ENCODE measurements at places on chromosomes 3 and 15.

GRCh38 chr15:80854104-80854503 lies 74.9 kb downstream of the CEMIP start:
- no peak for DNase-seq

DNA sequence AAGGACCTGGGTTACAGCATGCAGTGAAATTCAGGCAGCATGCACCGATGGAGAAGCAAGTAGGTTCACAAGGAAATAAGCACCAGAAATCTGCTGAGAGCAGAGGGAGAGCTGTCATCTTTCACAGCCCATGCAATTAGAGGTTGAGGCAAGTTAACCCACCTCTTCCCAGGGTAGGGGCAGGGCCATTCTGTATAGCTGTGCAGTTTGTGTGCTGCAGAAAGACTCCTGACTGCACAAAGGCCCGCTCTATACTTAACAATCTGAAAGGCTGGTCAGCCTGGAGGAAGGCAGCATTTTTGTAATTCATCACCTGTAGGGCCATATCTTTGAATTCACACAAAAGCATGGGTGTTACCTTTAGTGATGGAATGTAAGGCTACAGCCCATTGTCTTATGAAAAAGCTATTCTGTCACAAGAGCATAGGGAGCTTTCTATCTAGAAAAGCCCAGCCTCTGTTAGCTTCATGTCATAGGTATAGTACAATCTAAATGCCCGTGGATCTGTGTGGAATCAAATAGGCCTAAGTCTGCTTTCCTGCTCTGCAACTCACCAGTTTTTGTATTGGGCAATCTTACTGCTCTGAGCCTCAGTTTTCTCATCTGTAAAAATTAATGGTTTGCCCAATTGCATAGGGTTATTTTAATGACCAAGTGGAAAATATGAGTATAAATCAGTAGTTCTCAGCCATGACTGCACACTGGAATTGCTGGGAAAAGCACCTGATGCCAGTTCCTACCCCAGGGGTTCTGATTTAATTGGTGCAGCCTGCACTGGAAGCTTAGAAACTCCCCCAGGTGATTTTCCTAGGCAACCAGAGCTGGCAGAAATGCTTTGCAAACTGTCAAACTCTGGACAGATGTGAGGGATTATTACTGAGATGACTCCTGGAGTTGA lies 65.2 kb downstream of the ATP13A5 start:
- DNase-seq: no peak

DNA sequence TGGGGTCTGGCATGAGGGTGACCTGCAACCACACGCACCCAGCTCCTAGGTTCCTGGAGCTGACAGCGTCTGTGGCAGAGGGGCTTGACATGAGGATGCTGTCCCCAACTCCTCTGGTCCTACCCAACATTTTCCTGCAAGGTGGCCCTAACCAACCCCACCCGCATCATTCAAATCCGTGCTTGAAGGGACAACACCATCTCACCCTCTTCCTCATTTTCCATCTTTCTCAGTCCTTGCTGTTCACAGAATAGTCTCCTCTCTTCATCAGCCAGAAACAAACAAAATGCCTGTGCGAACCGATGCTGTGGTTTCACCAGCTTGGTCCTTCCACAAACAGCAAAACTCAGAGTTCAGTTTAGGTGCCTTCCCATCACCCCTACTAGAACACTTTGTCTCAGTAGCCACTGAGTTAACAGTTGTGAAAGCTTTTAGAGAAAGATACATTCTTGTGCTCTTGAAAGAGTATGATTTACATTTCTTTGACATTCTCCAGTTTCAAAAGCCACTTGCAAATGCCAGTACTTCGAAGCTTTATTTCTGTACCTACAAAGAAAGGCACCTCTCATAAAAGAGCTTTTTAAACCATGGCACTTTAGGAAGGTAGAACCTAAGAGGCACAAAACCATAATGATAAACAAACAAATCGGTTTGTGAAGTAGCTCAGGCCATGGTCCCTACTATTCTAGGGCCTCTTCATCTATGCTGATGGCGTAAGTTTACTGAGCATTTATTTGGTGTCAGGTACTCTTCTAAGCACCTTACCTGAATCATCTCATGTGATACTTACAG lies 360.1 kb downstream of the SHQ1 start:
- DNase-seq: no peak

GRCh38 chr15:60593170-60593478 lies 114.2 kb upstream of the ICE2 start:
- DNase-seq: no peak

DNA sequence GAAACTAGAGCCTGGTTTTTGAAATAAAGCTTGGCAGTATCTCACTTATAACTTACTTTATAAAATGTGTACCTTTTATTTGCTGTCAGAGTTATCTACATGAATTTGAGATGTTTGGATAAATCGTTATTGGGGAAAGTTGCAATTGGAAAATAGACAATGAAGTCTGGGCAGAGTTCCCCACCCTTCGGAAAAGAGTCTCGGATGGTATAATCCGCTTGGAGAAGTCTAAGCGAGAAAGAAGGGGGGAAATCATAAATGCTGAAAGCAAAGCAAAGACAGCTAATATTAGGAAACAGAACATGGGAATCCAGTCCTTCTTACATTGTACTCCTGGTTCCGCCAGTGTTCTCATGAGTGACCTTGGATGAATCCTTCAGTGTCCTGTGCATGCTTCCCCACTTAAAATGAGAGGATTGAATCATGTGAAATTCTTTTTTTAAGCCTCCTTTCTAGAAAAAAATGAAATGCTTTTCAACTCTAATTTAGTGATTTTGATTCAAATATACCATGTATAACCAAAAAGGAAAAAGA lies 162.4 kb downstream of the ATG7 start:
- no peak for DNase-seq

- no peak for DNase-seq
Observed at GRCh38 chr3:132749786-132750185, 27.6 kb upstream of the NPHP3 start.

DNA sequence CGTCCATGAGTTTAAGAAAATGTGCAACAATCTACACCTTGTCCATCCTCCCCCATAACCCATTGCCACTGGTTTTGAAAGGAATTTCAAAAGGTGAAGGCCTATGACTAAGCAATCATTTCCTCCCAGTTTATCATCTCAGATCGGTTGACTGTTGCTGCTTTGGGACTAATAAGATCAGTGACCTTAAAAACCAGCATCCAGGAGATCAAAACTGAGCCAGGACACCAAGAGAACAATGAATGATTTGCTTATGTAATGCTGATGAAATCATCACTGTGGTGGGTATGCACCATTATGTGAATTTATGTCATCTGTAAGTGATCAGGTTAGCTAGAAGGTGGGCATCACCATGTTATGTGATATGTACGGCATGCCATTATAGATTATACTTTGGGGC lies 195.5 kb downstream of the SSR3 start:
- DNase-seq: no peak

DNA sequence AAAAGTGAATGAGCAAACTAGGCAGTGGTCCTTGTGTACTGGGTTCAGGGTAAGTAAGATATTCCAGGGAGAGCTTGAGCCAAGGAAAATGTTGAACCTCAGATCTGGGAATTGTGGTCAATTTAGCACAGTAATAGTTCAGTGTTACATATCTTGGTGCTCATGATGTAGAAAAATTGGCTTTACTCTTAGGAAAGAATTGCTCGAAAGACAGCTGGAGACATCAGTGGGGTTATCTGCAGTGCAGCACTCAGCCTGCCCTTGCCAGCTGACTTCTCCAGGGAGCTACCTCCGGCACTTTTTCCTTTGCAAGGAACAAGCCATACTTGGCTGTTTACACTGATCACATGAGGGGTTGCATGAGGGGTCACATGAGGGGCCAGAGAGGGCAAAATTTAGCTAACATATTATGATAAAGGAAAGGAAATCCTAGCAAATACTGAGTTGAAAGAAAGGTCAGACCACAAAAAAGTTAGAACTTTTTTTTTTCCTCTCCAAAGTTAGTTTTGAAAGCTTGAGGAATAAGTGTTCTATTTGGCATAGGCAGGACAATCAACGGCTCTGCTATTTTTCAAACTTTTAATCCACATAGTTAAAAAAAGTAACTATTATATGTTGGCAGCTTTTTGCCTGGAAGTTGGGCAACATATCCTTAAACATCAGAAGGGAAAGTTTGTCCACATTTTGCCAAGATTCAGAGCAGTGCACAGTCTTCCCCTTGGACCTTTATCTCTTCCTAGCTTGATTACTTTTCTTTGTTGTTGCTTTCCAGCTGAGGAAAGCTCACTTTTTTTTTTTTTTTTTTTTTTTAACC lies 92.4 kb downstream of the COL6A6 start:
- DNase-seq: no peak

- DNase-seq: no peak
Observed at GRCh38 chr3:8757551-8758518, 11.6 kb downstream of the OXTR start.

DNA sequence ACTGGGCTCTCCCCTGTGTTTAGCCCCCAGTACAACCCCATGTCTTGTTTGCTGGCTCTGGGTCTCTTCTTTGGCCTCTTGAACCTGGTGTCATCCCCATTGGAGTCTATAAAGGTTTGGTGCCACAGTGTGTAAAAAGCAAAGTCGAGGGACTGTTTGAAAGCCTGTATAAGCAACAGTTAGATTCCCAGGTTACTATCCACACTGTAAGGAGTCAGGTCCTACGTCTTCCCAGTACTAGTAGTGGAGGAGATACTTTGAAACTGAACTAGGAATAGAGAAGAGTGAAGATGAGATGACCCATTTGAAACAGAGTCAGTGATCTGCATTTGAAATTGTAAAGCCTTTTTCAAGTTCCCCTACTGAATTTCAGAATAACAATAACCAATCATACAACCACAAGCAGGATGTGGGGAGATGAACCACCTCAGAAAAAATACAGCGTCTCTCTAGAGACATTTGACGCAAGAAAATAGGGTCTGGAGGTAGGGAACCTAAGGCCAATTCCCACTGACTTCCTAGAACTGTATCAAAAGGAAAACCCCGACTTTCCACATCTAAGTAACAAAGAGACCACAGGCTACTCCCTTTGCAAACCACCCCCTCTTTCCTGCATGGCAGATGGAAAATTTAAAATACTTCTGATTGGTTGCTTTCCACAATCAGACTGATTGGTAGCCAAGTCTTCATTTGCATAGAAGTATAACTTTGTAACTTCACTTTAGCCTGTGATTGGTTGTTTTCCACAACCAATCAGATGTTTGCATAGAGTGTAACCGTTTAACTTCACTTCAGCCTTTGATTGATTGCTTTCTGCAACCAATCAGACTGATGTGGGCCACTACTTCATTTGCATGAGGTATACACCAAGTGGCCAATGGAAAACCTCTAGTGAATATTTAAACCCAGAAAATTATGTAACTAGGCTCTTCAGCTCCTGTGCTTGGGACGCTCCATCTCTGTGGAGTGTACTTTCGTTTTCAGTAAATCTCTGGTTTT lies 49.9 kb upstream of the NEDD4 start:
- DNase-seq: no peak

- peak; percentile 13 for DNase-seq
Observed at GRCh38 chr3:167684388-167684993, 30.7 kb upstream of the WDR49 start.

DNA sequence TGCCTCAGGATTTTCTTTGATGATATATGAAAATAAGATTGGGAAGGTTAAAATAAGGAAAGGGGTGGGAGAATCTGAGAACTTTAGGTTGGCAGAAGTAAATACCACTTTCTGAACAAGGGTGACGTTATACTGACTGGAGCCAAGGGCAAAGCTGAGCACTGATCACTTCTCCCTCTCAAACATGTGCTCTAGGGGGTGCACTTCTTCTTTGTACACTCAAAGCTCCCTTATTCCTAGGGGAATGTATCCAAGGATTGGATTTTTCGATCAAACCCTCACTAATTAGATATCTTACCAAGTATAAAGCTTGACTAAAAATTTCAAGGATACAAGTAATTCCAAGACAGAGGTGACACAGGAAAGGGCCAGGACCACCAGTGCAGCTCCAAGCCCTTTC lies 243.9 kb upstream of the UMPS start:
- no peak for DNase-seq

DNA sequence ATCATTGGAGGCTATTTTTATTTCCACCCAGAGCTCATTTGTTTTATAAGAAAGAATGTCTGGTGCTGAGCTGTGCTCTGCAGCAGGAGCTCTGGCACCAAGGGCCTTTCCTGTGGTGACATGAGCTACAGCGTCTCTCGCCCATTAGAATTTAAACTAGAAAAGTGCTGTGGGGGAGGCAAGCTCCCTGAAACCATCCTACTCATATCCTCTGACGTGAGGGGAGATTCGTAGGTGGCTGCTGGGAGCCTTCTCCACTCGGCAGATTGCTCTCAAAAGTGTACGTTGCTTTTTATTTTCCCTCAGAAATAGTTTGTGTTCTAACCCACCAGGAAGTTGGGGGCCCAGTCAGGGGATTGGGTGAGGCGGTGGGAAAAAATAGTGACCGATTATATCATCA lies 76.3 kb upstream of the ARHGEF3 start:
- peak; percentile 54 for DNase-seq

DNA sequence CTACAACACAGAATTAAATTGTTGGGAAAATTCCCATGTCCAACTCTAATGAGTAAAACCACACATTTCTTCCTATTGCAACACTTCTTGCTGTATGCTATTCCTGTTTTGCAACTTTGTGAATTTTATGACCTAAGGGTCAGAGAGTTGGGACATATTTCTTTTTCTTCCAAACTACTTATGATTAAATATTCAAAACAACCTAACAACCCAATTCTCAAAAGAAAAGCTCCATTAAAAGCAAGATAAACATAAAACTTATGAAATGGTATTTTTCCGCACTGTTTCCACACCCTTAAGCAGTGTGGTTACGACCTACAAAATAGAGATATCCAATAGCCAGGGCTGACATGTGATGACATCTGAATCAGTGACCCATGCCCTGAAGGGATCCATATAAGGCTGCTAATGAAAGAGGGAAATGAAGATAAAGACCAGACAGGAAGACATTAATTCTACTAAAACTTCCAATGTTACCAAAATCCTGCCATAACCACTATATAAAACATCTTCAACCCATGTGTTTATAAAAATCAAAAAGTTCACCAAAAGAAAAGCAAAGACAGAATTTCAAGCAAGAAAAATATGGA lies 45.6 kb downstream of the DMXL2 start:
- DNase-seq: no peak

GRCh38 chr3:150607267-150608065 lies 4.3 kb downstream of the SELENOT start:
- DNase-seq: no peak

GRCh38 chr3:129252748-129253147 lies 3.3 kb downstream of the COPG1 start:
- no peak for DNase-seq

- DNase-seq: no peak
Observed at GRCh38 chr3:60933824-60934223, 317.4 kb downstream of the FHIT start.

GRCh38 chr3:75115695-75116094 lies 501.2 kb upstream of the CNTN3 start:
- no peak for DNase-seq

All from GM13977 (cell line).